ENCODE measurements at places on chromosomes 11 and 22.

- DNase-seq = no peak
Measured at GRCh38 chr11:108160970-108161566, 39.7 kb downstream of the ACAT1 start.

DNA sequence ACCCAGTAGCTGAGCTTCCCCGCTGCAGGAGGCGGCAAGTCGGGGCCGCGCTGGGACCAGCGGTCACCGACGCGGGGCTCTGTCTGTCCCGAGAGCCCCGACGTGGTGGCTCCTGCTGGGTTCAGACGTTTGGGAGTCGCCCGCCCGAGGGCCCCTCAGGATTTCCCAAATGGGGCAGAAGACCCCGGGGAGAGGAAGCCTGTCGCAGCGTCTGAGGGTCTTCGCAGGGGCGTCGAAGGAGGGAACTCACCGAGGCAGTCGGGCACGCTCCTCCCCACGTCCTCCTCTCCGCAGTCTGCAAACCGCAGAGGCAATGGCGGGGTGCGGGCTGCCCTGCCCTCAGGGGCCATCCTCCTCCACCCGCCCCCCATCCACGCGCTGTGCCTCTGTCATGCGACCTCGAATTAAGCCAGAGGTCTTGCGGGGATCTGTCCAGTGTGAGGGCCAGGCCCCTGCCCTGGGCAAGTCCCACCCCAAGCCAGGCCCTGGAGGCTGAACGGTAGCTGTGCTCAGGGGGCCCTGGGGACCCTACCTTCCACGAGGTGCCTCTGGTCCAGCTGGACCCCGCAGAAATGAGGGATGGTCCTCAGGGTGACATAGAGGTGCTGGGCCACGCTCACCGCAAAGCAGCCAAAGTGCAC is 12.5 kb downstream of the IL17REL start:
- DNase-seq = no peak

GRCh38 chr22:46563381-46564083 is 26.1 kb upstream of the CELSR1 start:
- peak; percentile 83 for DNase-seq

DNA sequence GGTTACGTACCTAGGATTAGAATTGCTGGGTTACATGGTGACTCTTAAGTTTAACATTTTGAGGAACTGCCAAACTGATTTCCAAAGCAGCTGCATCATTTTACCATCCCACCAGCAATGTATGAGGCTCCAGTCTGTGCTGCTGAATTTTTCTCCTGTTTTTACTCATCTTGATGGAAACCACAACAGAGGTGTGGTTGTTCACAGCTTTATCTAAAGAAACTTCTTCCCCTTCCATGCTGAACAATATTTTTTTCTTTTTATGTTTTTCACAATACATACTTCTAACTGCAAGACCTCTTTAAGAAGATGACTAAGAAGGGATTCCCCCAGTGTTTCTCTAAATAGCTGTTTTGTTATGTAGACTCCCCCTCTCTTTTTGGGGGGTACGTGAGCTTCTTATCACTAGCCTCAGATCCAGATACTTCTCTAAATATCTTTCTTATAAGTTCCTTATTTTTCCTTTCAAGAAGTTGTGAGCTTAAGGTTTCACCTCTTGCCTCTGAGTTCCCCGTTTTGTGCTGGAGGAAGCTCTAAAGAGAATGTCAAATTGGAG is 24.0 kb downstream of the TCP11L1 start:
- no peak for DNase-seq

- no peak for DNase-seq
Measured at GRCh38 chr22:41787331-41787730, 13.1 kb upstream of the CCDC134 start.

GRCh38 chr11:64996327-64996709 is 453 bp downstream of the BATF2 start:
- no peak for DNase-seq

DNA sequence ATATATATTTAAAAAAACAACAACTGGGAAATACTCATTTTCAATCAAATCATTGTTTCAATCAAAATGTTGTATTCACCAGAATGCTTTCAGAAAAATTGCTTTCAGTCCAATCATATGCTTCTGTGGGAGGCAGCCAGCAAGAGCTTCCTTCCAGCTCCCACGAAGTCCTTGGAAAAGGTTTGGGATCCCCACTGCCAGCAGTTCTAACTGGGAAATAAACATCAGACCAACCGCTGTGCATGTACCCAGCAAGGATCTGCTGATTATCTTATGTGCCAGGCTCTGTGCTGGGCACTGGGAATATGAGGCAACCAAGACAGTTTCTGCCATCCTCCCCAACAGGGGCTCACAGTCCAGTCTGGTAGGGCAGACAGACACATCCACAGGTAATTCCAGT is 10.8 kb downstream of the RPS13 start:
- DNase-seq = no peak

DNA sequence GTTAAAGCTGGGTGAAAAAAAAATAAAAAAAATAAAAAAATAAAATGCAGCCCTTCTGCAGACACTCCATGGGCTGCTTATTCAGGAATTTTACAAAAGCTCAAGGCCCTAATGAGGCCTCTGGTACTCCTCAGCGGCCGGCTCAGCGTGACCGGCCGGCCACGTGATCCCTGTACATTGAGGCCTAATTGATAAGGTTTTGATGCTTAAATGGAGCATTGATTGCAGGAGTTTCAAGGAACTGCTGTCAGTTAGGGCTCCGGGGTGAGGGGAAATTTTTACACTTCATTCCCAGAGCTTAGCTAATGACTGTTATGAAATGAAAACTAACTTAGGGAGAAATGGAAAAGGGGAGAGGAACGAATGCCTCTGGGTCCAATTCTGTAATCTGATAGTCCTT is 368.8 kb upstream of the KIRREL3 start:
- DNase-seq = no peak

GRCh38 chr22:46653596-46653995 is 33.4 kb downstream of the GRAMD4 start:
- DNase-seq = peak; percentile 25

GRCh38 chr11:83520849-83521248 is 234.7 kb upstream of the CCDC90B start:
- no peak for DNase-seq

GRCh38 chr22:27406389-27406861 is 395.1 kb downstream of the MN1 start:
- DNase-seq = no peak

DNA sequence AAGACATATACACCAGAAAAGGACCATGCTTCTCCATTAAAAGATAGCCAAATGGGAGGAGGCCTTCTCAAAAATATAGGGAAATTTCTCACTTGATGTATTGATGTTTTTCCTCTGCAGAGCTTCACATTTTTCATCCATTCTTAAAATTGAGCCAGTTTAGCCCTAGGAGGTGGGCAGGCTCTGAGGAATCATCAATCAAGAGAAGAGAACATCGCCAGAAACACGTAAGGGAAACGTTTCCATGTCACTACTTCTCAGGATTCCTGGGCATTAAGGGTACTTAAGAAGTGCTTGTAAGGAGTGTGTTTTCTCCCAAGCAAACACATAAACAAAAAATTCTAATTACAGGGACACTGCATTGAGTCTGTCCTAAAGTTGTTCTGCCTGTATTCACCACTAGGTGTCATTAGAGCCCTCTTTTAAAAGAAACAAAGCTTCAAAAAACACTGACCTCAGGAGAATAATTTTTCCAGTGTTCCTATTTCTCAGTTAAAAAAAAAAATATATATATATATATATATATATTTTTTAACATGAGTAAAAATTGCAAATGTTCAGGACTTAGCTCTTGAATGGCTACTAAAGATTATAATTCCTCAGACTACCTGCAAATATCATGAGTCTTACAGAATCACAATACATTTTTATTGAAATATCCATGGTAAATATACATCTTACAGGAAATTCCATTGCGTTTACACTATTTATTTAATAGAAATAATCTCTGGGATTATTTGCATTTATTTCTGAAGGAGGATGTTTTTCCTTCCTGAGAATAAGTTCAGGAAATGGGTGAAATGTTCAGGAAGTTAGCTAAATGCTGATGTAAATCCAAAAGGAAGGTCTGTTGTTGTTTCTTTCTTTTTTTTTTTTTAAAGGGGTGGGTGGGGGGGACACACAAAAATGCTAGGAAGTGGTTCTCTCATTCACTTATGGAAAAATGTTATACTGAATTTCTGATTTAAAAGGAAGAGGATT is 16.0 kb downstream of the FZD4 start:
- DNase-seq = no peak

- DNase-seq = no peak
Measured at GRCh38 chr11:93340223-93340622, 9.7 kb downstream of the DEUP1 start.

DNA sequence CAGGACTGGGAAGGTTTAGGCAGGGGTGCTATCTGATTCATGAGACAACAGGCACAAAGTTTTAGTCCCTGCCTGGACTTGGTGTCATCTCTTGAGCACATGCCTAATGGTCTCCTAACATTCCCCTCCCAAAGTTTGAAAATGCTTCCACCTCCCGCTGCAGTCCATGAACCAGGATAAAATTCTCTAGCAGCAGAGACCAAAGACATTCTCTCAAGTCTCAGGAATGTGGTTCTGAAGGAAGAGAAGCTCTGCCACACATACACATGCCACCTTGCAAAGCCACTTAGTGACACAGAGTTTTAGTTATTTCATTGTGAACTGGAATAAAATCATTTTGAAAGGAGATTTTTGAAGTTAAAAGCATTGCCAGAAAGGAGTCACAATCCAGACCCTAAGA is 15.5 kb downstream of the OR51B6 start:
- no peak for DNase-seq

DNA sequence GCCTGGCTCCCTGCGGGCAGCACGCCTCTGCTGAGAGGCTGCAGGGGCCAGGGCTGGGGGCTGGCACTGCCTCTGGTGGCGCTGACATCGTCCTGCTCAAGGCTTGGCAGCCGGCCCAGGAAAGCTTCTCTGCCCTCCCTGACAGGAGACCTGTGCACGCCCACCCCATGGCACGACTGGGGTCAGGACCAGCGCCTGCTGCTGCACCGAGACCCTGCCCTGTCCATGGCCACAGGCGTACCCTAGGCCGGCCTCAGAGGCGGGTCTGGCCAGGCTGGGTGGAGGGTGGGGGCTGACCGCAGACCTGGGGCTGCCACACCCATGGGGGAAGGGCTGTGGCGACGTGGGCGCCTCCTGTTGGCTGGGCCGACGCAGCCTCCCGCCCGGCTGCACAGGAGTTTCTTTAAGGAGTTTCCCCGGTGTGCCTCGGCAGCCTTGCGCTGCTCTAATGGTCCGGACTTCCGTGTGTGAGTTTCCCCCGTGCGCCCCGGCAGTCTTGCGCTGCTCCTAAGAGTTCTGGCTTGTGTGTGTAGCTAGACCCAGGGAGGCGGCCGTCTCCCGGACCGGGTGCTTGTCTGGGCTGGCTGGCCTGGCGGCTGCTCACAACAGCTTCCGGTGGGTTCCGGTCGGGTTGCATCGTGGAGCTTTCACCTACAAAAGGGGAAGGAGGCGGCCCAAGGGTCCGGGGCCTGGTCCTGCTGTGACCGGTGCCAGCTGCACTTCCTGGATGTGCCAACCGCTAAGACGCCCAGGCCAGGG is 4.6 kb downstream of the TRABD start:
- DNase-seq = peak; percentile 64

DNA sequence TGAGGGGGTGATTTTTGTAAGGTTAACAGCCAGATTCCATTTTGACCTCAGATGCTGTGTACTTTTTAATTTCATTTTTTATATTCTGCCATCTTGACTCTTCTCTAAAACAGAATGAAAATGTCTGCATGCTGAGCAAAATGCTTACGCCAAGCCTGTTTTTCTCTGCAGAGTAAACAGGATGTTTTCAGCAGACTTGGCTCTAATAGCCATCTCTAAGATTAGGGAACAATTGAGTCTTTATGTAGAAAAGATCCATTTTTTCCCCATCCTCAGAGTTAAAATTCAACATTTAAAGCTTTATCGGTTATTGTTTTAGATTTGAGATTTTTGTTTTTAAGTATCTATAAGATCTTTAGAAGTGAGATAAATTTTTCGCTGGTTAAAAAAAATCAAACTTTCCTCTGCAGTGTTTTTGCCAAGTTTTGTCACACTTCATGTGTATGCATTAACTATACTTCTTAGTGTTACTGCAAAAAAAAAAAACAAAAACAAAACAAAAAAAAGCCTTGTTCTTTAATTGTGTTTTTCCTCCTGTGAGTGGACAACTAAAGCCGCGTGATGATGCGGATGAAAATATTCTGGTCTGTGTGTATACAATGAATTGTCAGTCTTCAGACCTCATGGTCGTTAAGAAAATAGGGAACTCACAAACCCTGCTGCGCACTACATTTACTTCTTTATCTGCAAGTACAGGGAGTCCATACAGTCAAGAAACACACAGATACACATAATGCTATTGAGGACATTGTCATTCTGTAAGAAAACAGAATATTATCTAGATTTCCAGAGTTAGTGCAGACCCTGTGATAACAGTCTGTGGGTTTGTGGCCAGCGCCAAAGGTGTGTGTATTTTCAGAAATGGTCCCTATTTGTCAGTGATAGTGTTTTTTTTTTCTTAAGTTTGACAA is 17.5 kb upstream of the ADSL start:
- no peak for DNase-seq

DNA sequence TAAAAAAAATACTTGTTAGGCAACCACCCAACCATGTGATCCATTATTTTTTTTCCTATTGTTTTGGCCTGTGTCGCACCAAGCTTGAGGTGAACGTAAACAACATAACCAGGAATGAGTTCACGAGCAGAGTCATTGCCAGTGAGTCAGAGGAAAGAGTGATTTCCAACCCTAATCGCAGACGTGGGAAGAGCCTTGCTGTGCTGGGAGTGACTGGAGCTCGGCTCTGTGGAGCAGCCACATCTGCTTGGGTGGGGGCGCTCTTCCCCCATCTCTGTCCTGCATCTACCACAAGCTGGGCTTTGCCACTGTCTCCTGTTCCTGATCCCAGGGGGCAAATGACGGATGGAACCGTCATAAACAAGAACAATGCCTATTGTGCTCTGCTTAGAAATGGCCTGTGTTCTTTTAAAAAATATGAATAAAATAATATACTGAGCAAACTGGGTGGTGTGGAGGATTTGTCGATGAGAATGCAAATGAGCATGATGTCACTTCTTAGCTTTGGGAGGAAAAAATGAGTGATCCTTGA is 210.0 kb downstream of the KIRREL3 start:
- no peak for DNase-seq

DNA sequence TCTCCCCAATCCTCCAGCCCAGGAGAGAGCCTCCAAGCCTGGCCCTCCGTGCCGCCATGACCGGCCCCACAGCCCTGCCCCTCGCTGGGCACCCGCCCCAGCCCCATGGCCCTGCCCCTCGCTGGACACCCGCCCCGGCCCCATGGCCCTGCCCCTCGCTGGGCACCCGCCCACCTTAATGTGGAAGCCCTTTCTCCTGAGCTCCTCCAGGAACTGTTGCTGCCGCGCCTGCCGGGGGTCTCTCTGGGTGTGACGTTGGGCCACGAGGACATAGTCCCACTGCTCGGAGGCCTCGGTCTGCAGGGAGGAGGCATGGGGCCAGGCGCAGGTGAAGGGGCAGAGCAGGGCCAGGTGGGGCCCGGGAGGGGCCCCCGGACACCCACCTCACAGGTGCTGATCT is 8.2 kb downstream of the ANO9 start:
- DNase-seq = no peak

Measured in stimulated activated effector memory CD8-positive, alpha-beta T cell treated with anti-CD3 and anti-CD28 coated beads, Interleukin-12 subunit alpha, Interleukin-12 subunit beta, amount 100 ng/mL, for 72 hours (primary cell).